ENCODE measurements at places on chromosomes 2 and 18. TPM values are rescaled to one million over a fixed set of nuclear protein-coding genes. Genes with fewer than 3 reads are reported as not detected.

Gene STK17B
- total RNA-seq, result 12.8 TPM

Gene CD8B
- total RNA-seq, result 3.0 TPM

Gene COL6A3
- total RNA-seq, result 7.3 TPM

Gene TTN
- 8.3 TPM for total RNA-seq

Gene SCN7A
- 0.42 TPM for total RNA-seq

Gene FABP1
- not detected for total RNA-seq

Gene RNU2-63P
- total RNA-seq, result not detected

Gene CCDC178
- total RNA-seq, result 0.17 TPM

Gene COX5B
- 260 TPM for total RNA-seq

Gene DLX1
- not detected for total RNA-seq

Gene CERKL
- not detected for total RNA-seq

Gene PMAIP1
- total RNA-seq, result 151 TPM

Gene PLB1
- not detected for total RNA-seq

Gene ANKRD29
- total RNA-seq, result 6.6 TPM

Gene GALNT3
- 17.1 TPM for total RNA-seq

Gene GULP1
- total RNA-seq, result 200 TPM

Gene DSC3
- total RNA-seq, result 2.1 TPM

Gene VSNL1
- total RNA-seq, result 102 TPM

Gene ASPRV1
- total RNA-seq, result 1.4 TPM

Gene CREG2
- total RNA-seq, result 0.12 TPM

Gene CHPF
- total RNA-seq, result 252 TPM

Gene PIEZO2
- 8.2 TPM for total RNA-seq

Gene IGFBP5
- total RNA-seq, result 0.74 TPM

Gene SP140
- 0.24 TPM for total RNA-seq

Gene MEP1B
- not detected for total RNA-seq

Gene UGT1A4
- total RNA-seq, result not detected

Gene CFC1
- not detected for total RNA-seq

Gene CRYGD
- total RNA-seq, result 3.4 TPM

Gene PROKR1
- 5.2 TPM for total RNA-seq

Gene CEP76
- total RNA-seq, result 17.9 TPM

Gene FAP
- total RNA-seq, result not detected

Gene CYTIP
- not detected for total RNA-seq

Gene EVA1A
- 8.5 TPM for total RNA-seq

Gene ANKRD62
- total RNA-seq, result not detected

Gene DYNAP
- total RNA-seq, result 1.0 TPM

Gene GPR45
- 0.23 TPM for total RNA-seq

Gene CTNNA2
- total RNA-seq, result 11.3 TPM

Gene RIOK3
- total RNA-seq, result 23.7 TPM

Gene LTBP1
- 34.1 TPM for total RNA-seq

Gene DPYSL5
- 10.3 TPM for total RNA-seq

Gene OTX1
- 0.74 TPM for total RNA-seq

Gene IAH1
- total RNA-seq, result 13.3 TPM

Gene BIN1
- 56.4 TPM for total RNA-seq

Gene LAMA1
- total RNA-seq, result 47.6 TPM

Gene RAB6C
- total RNA-seq, result not detected

Gene FAM228A
- 0.12 TPM for total RNA-seq

Measured in GM23338 (cell line).